ENCODE measurements at places on chromosomes 2 and 18. TPM values are rescaled to one million over a fixed set of nuclear protein-coding genes. Genes with fewer than 3 reads are reported as not detected.
A peak's percentile ranks its signal among the peaks of the same experiment; 100 is the strongest.

- DNase-seq: no peak
Observed at GRCh38 chr2:240662681-240663080, 20.0 kb downstream of the AQP12B start.

Gene RGPD3
- polyA plus RNA-seq: 0.08 TPM

- no peak for DNase-seq
Observed at GRCh38 chr2:173171924-173172643, 96.4 kb downstream of the MAP3K20 start.

Gene CCDC142
- 6.4 TPM for polyA plus RNA-seq

DNA sequence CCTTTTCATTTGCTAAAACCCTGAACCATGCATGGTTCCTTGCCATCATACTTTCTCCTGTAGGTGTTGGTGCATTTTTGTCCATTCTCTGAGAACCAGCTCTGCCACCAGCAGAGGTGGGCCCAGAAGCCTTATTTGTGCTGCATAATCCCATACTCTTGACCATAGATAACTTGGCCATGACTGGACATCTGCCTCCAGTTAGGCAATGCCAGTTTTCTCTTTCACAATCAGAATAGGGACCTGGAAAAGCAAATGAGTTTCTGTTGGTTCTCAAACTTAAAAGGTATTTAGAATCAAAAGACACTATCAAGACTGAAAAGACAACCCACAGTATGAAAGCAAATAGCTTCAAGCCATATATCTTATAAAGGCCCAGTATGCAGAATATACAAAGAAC lies 167.3 kb downstream of the MAIP1 start:
- DNase-seq: no peak

Gene SIX3
- not detected for polyA plus RNA-seq

GRCh38 chr2:210617732-210618330 lies 61.4 kb downstream of the CPS1 start:
- peak; percentile 64 for DNase-seq

Gene G6PC2
- not detected for polyA plus RNA-seq

Gene CMPK2
- 0.11 TPM for polyA plus RNA-seq

DNA sequence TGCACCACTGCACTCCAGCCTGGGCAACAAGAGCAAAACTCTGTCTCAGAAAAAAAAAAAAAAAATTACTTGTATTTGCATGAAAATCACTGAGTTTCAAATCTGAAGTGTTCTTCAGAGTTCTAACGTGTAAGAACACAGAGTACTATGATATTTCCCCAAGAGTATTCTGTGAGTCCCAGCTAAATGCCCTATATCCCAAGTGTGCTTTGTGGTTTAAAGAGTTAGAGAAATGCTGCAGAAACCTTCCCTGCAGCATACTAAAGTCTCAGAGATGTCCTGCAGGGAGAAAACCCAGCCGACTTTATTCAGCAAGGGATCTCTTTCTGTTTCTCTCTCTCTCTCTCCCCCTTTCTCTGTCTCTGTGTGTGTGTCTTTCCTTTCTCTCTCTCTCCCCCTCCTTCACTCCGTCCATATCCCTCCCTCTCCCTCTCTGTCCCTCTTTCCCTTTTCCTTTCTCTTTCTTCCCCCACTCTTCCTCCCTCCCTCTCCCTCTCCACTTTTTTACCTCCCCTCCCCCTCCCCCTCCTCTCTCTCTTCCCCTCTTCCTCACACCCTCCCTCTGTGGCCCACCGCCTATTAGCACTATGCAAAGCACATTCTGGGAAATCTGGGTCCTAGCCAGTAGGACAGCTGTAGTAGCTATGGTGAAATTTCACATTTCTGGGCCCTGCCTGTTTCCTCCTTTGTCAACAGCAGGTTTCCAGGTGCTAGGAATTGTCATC lies 54.2 kb downstream of the ACTR2 start:
- DNase-seq: no peak

GRCh38 chr2:101219246-101219645 lies 33.4 kb upstream of the CNOT11 start:
- DNase-seq: no peak

DNA sequence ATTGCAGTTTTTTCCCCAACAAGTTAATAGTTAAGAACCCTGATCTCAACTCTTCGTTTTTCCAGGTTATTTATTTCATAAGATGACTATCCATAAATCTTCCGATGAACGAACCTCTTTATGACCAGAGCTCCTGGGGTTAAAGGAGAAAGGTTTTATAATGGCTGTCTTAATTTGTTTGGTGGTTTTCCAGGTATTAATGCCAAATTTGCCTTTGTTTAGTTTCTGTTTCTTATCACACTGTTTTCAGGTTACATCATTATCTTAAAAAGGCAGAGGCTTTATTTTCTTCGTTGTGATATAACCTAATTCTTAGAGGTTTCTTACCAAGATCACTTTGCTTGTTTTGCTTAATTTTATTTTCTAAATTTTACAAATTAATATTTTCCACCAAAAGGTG lies 10.1 kb downstream of the ZNF638 start:
- no peak for DNase-seq

DNA sequence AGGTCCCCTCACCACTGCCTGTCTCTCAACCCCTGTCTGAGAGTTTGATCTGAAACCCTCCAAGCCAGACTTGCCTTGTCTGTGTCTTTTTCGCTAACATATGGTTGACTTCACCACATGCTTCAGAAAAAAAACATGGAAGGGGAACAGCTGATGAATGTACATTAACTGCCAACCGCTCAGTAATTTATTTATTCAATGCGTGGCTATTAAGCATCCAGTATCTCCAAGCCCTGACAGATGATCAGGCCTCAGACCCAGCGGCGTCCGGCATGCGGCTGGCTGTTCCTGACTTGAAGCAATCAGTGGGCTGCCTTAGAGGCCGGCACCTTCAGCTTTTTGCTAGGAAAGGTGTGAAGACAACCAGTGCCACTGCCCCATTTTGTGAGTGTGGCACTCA lies 62.3 kb downstream of the NGEF start:
- DNase-seq: no peak

- DNase-seq: peak; percentile 49
Observed at GRCh38 chr2:172735582-172736423, at the start of gene RAPGEF4. Gene RAPGEF4, plus strand, starts transcription at chr2:172735845. Its CDS starts 139 bp downstream, at chr2:172735984.
